ENCODE measurements at places on chromosomes 16 and 17.

GRCh38 chr17:78133971-78134898, 3.7 kb downstream of the TMC8 start:
- H3K4me1 ChIP-seq = peaks cover 5% of the 10 kb centered on the region
- no peaks in the 10 kb centered on the region for H3K36me3 ChIP-seq
- H3K4me3 ChIP-seq = no peak overlapping the region
- no peaks in the 10 kb centered on the region for H3K27me3 ChIP-seq
- H3K27ac ChIP-seq = no peak overlapping the region

DNA sequence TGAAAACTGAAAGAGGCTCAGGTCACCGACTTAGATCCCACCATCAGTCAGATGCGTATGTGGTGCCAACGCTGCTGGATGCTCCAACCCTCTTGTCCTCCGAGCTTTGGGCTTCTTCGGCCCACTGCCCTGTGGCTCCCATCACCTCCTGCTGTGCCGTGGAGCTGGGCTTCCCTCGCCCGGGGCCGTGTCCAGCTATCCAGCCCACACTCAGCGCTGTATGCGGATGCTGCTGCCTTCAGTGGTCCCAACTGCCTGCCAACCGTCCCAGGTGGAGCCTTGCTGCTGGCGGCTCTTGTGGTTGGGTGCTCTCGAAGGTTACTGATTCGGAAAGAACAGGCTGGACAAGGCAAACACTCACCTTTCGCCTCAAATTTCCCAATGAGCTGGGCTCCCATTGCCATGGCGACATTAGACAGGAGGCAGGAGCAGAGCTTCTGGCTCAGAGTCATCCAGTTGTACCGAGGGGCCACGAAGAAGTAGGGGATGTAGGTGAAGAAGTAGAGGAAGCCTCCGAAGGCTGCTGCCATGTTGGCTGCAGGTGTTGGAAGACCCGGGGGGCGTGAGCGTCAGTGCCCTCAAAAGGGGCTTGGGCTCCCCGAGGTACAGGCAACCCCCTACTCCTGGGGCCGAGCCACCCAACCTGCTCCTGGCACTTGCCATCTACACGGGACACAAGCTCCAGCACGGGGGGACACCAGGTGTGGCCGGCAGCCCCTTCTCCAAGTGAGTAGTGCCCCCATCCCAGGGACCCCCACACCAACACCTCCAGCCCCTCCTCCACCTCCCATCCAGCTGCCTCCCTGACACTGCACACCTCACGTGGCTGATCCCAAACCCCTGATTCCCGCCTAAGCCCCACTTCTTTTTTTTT, 32.2 kb downstream of the ABCA3 start:
- DNase-seq = no peak
- H3K4me1 ChIP-seq = no peaks in the 10 kb centered on the region
- H3K27me3 ChIP-seq = no peaks in the 10 kb centered on the region

DNA sequence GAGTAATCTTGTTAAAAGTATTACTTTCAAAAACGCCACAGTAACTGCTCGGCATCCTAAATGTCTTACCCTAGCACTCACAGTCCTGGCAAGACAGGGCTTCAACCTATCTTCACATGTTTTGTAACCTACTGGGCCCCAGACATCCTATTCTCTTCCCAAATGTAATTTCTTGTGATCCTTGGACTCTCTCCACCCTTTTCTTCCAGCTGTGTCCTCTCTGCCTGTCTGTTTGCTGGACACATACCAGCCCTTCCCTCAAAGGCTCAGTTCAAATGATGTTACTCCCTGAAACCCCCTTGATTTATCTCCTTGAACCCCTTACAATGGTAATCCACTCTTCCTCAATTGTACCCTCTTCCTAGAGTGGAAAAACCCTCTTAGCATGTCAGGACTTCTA, 60.1 kb upstream of the CNEP1R1 start:
- H3K36me3 ChIP-seq = no peaks in the 10 kb centered on the region
- no peaks in the 10 kb centered on the region for H3K27me3 ChIP-seq
- DNase-seq = no peak
- H3K4me3 ChIP-seq = no peak overlapping the region

- H3K36me3 ChIP-seq = no peaks in the 10 kb centered on the region
- no peak overlapping the region for H3K27ac ChIP-seq
- H3K27me3 ChIP-seq = no peaks in the 10 kb centered on the region
- H3K4me1 ChIP-seq = no peaks in the 10 kb centered on the region
Observed at GRCh38 chr16:3478242-3478925, 16.9 kb downstream of the C16orf90 start.

DNA sequence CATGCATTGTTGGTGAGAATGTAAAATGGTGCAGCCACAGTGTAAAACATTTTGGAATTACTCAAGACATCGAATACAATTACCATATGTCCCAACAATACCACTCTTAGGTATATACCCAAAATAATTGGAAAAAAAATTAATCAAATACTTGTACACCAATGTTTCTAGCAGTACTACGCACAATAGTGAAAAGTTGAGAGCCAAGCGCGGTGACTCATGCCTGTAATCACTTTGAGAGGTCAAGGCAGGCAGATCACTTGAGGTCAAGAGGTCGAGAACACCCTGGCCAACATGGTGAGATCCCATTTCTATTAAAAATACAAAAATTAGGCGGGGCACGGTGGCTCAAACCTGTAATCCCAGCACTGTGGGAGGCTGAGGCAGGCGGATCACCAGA, 3.5 kb upstream of the MEIOC start:
- H3K4me1 ChIP-seq = no peaks in the 10 kb centered on the region
- no peak for DNase-seq
- H3K27me3 ChIP-seq = no peaks in the 10 kb centered on the region
- no peaks in the 10 kb centered on the region for H3K36me3 ChIP-seq
- no peak overlapping the region for H3K4me3 ChIP-seq
- no peak overlapping the region for H3K27ac ChIP-seq

GRCh38 chr17:60888812-60889709, 211.4 kb downstream of the BCAS3 start:
- no peak overlapping the region for H3K27ac ChIP-seq
- H3K4me3 ChIP-seq = no peak overlapping the region
- no peaks in the 10 kb centered on the region for H3K36me3 ChIP-seq
- H3K27me3 ChIP-seq = no peaks in the 10 kb centered on the region
- DNase-seq = no peak

GRCh38 chr17:10458701-10459100, 10.7 kb downstream of the MYH4 start:
- no peak for DNase-seq
- H3K4me1 ChIP-seq = no peaks in the 10 kb centered on the region
- H3K36me3 ChIP-seq = no peaks in the 10 kb centered on the region
- H3K27me3 ChIP-seq = no peaks in the 10 kb centered on the region

Measured in pancreas (tissue), 10 donors.